Activated CD4-positive, alpha-beta T cell treated with anti-CD3 and anti-CD28 coated beads, Interleukin-2, amount 10 ng/mL, durations not matched to agents 7 days and 5 days (primary cell): ENCODE measurements at places on chromosomes 2 and 18.

DNA sequence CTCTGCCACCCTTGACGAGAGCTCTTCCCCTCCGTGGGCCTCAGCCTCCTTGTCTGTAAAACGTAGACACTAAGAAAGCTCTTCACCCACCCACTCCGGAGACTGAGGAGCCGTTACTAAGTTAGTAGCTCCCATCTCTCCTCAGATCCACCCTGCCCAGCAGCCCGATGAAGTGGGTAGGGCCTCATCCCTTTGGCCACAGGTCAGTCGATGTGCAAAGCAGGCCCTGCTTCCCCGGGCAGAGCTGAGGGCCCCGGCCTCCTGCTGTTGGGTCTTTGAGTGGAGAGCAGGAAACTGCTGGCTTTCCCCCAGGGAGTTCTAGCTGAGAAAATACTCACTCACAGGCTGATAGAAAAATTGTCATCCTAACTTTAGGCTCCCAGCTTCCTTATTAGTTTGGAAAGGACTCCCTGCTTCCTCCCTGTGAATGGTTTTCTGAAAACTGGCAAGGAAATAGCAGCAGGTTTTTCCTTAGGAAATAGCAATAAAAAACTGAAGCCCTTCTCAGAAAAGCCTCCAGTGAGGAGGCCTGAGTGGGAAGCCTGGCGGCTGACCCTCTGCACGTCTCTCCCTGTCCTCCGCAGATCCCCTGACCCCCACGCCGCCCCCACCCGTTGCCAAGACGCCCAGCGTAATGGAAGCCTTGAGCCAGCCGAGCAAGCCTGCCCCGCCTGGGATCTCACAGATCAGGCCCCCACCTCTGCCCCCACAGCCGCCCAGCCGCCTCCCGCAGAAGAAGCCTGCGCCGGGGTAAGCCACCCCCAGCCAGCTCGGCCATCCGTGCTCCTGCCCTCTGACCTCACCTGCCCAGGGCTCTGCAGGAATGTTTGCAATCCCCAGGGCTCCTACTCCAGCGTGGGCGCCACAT is 30.2 kb downstream of the ITGB1BP1 start:
- DNase-seq: no peak

DNA sequence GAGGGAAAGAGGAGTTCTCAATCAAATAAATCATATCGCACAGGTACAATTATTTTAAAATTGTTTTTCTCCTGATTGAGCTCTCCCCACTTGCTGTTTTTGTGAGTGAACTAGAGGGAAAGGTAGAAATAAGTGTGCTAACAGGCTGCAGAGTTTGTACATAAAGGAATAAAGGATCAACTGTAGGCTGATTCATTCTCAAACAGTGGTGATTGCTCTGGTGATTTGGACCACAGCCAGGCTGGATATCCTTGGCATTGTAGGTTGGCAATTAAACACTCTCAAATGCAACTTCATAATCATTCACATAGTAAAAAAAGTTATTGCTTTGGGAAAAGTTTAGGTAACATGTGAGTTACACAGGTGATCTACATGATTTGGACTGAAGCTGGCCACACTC is 29.8 kb downstream of the LRP1B start:
- DNase-seq: no peak

GRCh38 chr18:8358033-8358765 is 251.0 kb upstream of the RAB12 start:
- no peak for DNase-seq

DNA sequence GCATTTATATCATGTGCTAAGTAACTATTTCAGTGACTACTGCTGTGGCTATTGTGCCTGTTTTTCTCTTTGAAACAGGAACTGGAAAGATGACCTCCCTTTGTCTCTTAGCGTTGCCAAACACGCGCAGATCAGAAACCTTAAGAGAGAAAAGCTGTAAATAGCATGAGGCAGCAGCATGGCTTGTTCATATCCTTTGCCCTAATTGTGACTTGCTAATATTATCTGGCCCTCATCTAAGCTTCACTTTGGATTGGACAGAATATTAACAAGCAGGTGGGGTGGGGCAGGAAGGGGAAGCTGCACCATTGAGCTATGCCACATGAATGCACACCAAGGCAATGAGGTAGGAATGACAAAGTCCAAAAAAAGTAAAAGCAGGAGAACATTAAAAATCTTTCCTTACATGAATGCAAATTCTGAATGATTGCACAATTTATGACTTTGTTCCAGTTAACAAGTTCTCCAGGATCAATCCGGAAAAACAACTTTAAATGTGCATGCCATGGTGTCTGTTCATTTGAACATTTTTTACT is 128.4 kb downstream of the IRS1 start:
- DNase-seq: no peak

GRCh38 chr2:174877751-174878150 is 113.5 kb upstream of the CHRNA1 start:
- DNase-seq: no peak

GRCh38 chr2:219287580-219288265 is 8.6 kb downstream of the DNAJB2 start:
- no peak for DNase-seq

- DNase-seq: no peak
Observed at GRCh38 chr2:96345438-96345837, 9.9 kb downstream of the NCAPH start.

- no peak for DNase-seq
Observed at GRCh38 chr2:41194230-41194629, 742.3 kb upstream of the SLC8A1 start.

GRCh38 chr2:120673571-120674061 is 62.1 kb upstream of the GLI2 start:
- no peak for DNase-seq

DNA sequence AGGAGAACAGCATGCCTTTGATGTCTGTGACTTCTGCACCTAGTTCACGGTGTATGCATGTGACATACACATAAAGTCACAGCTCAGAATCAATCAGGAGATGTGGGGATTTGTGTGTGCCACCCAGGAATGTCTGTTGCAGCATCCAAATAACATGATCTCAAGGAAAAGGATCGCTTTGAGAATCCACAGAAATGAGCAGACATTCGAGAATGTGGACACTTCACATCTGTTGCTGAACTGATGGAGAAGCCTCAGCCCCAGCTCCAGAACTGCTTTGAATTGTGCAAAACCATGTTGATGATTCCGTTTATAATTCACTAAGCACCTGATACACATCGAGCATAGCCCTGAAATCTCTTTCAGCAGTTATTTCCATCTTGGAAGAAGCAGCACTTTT is 208.6 kb downstream of the CMPK2 start:
- no peak for DNase-seq

DNA sequence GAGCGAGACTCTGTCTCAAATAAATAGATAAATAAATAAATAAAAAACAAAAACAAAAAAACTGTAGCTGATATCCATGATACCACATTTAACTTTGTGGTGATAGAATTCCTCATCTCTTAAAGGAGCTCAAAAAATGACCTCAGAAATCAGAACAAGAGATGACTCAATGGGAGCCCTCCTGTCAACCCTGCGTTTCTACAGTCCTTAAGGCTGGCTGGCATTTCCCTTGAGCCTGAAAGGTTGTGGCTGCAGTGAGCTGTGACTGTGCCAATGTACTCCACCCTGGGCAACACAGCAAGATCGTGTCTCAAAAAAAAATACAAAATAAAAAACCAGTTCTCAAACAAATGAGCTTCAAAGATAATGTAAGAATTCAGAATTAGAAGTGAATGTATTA is 40.4 kb downstream of the CHST9 start:
- no peak for DNase-seq

DNA sequence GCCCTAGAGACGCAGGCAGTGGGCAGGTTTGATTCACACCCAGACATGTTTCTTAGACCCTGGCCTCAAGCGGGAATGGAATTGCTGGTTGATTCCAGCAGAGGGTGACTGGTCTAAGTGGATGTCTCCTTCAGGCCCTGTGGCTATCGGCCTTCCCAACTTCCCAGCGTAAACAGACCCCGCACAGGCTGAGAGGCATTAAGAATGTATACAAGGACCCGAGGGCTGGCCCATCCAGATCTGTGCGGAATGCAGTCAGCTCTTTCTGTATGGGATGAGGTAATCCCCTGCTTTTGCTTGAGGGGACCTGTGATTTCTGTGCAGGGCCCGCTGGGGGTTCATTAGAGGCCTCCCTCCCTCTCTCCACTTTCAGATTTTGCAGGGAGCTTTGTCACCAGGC is 6.5 kb downstream of the ACKR3 start:
- no peak for DNase-seq

DNA sequence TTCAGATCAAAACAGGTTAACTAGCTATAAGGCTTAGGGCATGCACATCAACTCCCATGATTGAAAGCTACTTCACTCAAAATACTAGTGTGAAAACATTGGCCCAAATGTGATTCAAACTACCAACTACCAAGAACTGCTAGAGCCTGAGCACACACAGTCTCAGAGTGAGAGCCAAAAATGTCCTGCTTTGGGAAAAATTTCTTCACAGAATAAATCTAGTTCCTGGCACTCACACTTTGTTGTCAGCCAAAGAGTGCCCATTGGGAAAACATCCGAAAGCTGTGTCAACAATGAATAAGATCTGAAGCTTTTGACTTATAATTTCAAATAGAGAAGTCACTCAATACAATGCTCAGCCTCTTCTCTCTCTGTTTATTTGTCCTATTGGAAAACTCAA is 182.7 kb downstream of the LRATD1 start:
- no peak for DNase-seq

GRCh38 chr2:63741884-63742579 is 99.7 kb upstream of the UGP2 start:
- no peak for DNase-seq

GRCh38 chr2:229003256-229003655 is 267.8 kb downstream of the PID1 start:
- DNase-seq: no peak

DNA sequence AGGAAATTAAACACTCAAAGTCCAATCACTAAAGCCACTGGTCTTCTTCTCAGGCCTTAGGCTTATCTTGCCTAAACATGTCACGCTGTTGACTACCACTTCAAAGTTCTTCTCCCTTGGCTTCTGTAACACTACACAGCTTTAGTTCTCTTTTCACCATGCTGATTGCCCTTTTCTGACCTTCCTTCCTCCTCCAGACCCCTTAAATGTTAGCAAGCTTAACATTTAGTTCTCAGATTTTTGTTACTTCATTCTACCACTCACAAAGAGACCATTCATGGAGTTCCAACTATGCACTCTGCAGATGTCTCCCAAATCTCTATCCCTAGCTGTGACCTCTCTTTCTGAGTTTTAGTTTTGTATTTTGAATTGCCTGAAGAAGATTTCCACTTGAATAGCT is 64.4 kb downstream of the TTC21B start:
- no peak for DNase-seq

DNA sequence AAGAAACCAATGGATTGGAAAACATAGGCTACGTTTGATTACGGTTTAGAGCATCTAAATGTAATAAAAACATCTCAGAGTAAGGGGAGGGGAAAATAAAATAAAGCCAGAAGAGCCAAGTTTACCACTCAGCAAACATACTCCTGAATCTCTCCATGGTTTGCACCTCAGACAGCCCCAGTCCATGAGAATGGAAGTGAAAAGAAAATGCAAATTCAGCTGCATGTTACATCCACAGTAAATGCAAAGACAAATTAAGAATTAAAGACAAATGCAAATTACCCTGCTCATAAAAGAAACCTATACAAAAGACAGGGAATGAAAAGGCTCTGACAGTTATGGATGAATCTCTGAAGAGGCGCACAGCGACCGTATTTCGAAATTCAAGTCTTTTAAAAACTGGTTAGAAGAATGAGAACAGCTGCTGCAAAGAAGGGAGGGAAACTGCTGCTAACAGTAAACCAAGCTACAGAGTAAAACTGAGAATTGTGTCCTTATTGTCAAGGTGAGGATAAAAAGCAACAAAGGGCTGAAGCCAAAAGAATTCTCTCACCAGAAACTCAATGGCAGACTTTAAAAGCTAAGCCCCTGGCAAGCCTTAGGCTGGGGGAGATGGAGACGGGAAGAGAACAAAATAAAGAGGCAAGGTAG is 197.9 kb upstream of the ACVR2A start:
- no peak for DNase-seq

DNA sequence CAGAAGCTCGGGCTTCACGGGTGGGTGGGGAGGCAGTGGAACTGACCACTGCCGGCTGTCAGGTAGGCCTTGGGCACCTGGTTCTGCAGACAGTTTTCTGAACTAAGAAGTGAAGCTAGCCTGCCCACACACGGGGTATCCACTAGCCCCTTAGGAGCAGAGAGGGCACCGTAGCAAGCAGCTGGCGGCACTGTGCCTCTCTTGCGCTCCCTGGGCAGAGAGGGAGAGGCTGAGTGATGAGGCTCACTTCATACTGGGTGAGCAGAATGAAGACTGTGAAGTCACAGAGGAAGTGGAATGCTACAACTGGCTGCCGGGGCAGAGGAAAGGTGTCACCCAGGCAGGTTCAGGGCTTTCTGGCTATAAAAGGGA is 753 bp downstream of the ITPRIPL1 start:
- DNase-seq: peak; percentile 69

DNA sequence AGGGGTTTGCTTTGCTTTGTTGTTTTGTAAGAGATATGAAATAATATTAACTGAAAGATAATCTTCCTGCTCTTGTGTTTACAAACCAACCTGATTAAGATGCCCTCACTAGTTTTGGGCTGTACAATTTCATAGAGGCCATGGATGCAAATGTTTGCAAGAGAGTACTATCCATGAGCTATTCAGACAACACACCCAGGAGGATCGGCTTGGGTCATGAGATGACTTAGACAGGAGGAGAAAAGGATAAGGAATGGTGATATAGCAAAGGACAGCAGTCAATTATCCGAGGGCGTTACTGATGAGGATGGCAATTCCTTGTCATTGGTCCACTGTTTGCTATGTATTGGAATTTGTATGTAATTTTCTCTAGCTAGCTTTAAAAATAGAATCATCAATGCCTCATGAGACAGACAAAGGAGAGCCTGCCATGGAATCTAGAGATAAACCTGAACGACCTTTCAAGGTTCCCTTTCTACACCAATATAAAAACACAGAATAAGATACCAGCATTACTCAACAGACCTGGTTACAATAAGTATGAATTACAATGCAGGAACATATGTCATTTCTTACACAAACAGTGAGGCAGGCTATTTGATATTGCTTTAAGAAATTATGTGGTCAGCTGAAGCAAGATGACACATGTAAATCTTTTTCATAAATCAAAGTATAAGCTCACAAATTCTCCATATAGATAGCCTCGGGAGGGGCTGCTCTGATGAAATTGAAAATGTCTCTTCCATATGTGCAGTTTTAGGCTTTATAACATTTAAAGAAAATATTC is 54.4 kb upstream of the SOS1 start:
- DNase-seq: no peak

DNA sequence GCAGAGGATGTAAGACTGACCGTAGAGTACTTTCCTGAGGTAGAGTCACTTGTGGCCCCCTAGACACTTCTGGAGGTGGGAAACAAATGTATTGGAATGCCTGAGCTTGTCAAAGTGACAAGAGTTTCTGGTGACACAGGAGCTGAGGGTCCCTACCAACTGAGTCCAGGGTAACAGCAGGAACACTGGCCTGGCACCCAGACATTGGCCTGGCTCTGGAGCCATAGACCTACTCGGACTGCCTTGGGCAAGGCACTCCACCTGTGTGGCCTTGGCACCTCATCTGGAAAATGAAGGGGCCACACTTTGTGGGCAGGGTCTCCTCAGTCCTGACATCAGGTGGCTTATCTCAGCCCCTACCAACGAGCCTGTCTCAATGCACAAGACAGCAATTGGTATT is 398.2 kb upstream of the CELF4 start:
- DNase-seq: no peak

- DNase-seq: no peak
Observed at GRCh38 chr2:215619022-215619958, 183.4 kb upstream of the FN1 start.

GRCh38 chr2:158676295-158676694 is 118.8 kb upstream of the DAPL1 start:
- no peak for DNase-seq
